ENCODE measurements at places on chromosomes 12 and 14.

DNA sequence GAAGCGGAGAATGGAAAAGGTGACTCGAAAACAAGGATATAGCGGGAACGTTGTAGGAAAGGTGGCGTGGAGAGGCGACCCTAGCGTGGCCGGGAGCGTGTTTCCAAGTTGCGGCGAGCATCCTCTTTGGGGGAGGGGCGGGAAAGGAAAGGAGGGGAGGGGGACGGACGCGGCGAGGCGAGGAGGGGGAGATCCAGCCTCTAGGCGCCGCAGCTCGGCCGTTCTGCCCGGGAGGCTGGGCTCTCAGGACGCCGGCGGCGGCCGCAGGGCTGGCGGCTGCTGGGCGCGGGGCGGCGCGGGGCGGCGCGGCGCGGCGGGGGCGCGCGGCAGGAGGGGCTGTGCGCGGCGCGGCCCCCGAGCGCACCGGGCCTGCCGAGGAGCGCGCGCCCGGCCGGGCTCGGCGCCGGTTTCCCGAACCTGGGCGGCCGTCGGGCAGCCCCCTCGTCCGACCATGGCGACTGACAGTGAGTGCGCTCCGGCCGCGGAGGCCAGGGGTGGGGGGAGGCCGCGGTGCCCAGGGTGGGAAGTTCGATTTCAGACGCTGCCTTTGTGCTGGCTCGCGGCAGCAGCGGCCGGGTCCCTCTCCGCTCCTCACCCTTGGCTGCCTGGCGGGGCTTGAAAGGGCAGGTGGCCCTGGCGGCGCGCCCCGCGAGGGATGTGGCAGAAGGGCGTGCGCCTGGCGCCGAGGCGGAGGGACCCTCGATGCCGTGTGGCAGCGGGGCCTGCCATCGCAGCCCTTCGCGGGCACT, 50.3 kb downstream of the SNAPC1 start:
- DNase-seq = no peak

DNA sequence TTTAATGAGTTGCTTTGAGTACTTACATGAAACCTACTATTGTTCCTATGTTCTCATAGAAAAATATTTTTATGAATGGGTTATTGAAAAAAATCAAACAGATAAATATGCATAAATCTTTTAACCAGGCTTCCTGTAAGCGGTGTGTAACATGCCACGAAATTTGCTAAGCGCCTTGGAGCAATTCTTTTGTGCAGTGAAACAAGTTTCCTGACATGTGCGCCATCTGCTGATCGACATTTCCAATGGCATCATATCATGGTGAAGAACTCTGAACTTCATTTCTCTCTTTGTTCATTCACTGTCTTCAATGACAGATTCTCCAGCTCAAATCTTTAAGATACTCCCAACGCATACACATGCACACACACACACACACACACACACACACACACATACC, 145.6 kb upstream of the NAV3 start:
- DNase-seq = no peak

DNA sequence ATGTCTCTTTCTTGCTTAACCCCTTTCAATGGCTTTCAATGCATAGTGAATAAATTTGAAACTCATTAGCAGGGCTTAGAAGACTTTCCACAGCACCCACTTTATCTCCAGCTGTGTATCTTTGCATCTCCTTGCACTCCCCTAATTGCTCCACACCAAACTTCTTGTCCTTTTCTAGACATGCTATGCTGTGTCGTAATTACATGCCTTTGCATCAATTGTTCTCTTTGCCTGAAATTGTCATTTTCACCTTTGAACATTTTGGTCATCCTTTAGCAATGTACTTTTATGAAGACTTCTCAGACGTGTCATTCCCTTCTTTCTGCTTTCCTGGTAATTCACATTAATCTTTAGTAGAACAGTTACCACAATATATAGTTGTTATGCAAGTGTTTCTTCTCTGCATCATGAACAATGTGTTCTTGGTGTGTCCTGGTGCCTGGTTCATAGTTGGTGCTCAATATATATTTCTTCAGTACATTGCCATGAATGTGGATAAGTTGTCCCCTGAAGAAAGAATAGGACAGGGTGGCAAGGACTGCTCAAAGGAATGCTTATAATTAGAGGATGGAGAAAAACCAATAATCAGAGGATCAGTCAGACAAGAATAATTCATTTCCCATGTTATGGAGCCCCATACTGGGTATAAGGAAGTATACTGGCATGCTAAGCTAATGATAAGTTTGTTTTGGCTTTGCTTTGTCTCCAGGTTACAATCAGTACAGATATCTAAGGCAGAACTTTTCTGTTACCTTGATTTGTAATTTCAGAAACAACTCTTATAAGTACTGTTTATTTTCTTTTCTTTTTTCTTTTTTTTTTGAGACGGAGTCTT, 27.2 kb downstream of the ARF6 start:
- DNase-seq = no peak

DNA sequence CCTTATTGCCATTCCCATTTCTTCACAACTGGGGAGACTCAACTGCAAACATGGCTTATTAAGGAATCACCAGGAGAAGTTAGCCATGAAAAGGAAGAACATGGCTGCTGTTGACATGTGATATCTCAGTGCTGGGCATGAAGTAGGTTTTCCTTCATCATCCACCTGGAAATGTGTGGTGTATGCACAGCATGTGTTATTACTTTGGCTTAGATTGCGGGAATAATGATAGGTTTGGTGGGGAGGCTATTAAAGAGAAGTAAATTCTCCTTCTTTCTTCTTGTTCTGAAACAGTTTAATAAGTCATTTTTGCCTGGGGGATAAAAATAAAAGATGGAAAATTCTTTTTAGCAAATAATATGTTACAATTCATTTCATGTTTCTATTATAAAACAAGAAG, 23.7 kb upstream of the CLEC14A start:
- DNase-seq = no peak

- DNase-seq = no peak
Observed at GRCh38 chr14:89957376-89957775, 1.6 kb downstream of the TDP1 start.

GRCh38 chr14:52998376-52999015, 47.6 kb upstream of the FERMT2 start:
- DNase-seq = no peak

- peak; percentile 68 for DNase-seq
Observed at GRCh38 chr14:101442451-101442850, 118.8 kb upstream of the DIO3 start.

DNA sequence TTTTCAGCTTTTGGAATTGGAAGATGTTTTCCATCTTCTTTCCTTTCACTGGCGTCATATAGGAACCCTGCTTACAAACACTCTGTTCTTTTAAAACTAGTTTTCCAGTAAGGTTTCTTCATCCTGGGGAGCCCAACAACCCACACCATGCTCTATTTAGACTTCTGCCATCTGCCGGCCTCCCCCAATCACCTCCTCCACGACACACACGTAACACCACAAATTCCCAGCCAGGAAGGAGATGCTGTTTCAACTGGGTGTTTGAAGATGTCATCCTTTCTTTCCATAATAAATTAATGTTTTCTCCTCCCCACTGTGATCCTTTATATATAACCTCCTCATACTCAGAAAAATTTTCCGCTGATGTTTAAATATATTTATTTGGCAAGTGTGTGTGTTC, 231.4 kb upstream of the DDHD1 start:
- no peak for DNase-seq

DNA sequence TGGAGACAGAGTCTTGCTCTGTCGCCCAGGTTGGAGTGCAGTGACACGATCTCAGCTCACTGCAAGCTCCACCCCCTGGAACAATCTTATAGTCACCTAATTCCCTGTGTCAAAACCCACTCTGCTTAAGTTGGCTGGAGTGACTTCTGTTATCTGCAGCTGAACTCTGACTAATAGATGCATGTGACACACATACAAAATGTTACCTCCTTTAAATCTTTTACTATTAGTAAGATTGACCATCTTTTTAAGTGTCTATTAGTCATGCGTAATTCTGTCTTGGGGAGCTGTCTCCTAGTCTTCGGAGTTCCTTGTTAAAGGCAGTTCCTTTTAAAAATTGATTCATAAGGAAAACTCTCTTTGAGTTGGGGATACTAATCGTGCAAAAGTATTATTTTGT, 7.4 kb downstream of the IFI27L1 start:
- no peak for DNase-seq

Data from effector memory CD8-positive, alpha-beta T cell (primary cell).